ENCODE measurements at places on chromosomes 1 and 21. TPM values are rescaled to one million over a fixed set of nuclear protein-coding genes. Genes with fewer than 3 reads are reported as not detected.

- H3K4me3 ChIP-seq, result no peak overlapping the region
- H3K27me3 ChIP-seq, result peaks cover 12% of the 10 kb centered on the region
- DNase-seq, result no peak
- H3K4me1 ChIP-seq, result peaks cover 24% of the 10 kb centered on the region
- H3K27ac ChIP-seq, result no peak overlapping the region
Observed at GRCh38 chr1:161195171-161195570, 3.7 kb downstream of the ADAMTS4 start.

- no peak overlapping the region for H3K27ac ChIP-seq
- DNase-seq, result no peak
- H3K4me3 ChIP-seq, result no peak overlapping the region
- H3K4me1 ChIP-seq, result peaks cover 10% of the 10 kb centered on the region
Observed at GRCh38 chr1:185491604-185492003, 174.6 kb upstream of the IVNS1ABP start.

DNA sequence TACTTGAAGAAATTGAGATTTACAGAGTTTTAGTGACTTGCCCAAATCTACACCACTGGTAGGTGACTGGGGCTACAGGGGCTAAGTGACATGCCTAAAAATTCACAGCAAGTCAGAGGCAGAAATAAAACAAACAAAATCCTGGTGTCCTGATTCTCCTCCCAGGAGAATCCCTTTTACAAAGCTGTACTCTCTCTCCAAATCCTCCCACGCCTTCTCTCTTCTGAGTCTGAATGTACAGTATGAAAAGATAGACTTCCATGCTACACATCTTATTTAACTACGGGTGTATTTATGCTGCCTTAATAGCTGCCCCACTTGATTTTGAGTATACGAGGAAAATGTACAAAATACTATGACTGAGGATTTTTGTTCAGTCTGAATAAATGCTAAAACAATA is 65.4 kb downstream of the SGIP1 start:
- no peak for DNase-seq
- no peak overlapping the region for H3K27ac ChIP-seq
- H3K27me3 ChIP-seq, result no peaks in the 10 kb centered on the region
- peaks cover 5% of the 10 kb centered on the region for H3K36me3 ChIP-seq
- H3K4me1 ChIP-seq, result no peaks in the 10 kb centered on the region

GRCh38 chr1:2605509-2606395 is 19.2 kb downstream of the PRXL2B start:
- no peak overlapping the region for H3K4me3 ChIP-seq
- no peaks in the 10 kb centered on the region for H3K27me3 ChIP-seq
- no peak for DNase-seq

Gene ADORA3
- total RNA-seq, result not detected

Gene TCP10L
- total RNA-seq, result 31.0 TPM

Data from glutamatergic neuron (in vitro differentiated cells).